ENCODE measurements at places on chromosomes 2 and 18.

GRCh38 chr2:57453945-57454344, 592.7 kb upstream of the VRK2 start:
- DNase-seq = no peak

DNA sequence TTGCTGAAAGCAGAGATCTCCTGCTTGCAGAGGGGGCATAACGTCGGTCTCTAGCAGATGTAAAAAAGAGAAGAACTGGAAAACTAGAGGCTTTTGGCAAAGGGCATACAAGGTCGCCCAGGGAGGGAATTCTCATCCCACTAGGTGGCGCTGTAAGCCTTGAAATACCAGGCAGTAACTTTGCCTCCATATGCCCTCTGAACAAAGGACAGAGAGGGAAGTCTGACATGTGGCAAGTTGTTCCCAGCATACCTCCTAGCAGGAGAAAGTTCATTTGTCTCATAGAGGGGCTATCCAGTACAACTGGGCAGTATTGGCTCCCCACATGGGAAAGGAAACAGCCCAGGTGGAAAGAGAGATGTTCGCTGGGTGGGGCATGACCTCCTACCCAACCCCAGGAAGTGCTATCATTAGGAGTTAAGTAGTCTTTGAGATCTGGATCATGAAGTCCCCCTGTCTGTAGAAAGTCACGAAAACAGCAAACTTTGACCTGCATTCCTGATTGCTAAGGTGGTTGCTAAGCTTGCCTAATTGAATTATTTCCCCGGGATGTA, 39.9 kb downstream of the STK17B start:
- DNase-seq = peak; percentile 22

DNA sequence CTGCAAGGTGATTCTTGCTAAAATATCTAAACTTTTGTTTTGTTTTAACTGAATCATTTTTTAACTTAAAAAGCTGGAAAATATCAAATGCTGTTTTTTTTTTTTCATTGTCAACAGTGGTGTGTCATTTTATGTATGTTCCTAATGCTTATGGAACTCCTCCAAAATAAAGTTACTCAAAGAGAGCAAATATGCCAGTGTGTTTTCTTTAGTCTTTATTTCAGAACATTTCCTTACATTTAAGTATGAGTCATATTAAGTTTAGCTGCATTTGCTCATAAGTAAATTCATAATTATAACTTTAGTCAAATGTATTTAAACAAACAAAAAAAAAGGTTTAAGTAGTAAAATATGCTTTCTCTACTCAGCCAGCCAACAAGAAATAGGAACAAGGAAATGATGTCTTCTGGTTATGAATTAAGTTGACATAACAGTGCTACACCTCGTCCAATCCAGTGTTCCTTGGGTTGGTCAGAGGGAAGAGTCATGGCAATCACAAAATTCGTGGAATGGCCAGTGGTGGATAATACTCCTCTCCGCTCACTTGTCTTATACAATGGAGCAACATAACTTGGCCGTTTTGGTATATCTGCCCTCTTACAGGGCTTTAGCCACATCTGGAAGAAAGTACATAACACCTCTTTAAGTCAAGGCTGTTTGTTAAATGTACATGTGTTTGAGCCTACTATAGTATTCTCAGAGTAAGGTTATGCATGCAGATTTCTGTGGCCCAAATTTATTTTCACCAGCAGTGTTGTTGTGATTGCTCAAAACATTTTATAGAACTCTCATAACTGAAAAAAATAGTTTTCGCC, 80.7 kb downstream of the SLC39A10 start:
- DNase-seq = peak; percentile 87

DNA sequence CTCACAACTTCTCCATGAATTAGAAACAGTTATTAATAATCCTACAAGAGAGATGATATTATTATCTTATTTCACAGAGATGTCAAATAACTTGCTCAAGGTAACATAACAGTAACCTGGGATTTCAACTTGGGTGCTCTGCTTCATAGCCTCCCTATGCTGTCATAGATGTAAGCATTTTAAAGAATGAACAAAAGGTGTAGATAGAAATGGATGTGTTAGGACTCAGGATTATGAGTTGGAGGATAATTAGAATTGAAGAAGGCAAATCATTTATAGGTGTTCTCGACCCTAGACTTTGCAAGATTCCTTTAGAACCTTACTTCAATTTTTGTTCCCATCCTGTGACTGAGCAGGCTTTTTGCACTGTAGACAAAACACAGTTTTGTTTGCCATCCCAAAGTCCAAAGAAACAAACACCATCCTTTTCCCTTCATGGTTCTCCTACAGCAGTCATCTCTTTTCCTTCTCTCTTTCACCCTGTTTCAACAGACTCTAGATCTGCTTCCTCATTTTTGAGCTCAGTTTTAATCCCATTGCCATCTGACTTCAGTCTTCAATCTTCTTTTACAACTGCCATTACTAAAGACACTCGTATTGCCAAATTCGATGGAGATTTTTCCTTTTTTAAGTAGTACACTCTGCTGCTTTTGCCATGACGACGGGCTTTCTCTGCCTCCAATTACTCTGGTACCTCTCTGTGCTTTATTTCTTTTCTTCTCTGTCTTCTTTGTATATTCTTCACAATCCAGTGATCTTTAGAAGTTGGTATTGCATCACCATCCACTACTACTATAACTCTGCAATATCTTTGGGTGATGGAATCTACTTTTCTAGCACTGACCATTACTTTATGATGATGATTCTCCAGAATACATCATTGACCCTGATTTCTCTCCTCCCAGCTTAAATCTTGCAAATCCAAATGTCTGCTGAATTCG, 4.5 kb downstream of the HNMT start:
- DNase-seq = no peak

GRCh38 chr2:24049485-24050021, at the start of gene FKBP1B:
Gene FKBP1B, plus strand, starts transcription at chr2:24049741. Its CDS starts 109 bp downstream, at chr2:24049850.
- DNase-seq = peak; percentile 37

DNA sequence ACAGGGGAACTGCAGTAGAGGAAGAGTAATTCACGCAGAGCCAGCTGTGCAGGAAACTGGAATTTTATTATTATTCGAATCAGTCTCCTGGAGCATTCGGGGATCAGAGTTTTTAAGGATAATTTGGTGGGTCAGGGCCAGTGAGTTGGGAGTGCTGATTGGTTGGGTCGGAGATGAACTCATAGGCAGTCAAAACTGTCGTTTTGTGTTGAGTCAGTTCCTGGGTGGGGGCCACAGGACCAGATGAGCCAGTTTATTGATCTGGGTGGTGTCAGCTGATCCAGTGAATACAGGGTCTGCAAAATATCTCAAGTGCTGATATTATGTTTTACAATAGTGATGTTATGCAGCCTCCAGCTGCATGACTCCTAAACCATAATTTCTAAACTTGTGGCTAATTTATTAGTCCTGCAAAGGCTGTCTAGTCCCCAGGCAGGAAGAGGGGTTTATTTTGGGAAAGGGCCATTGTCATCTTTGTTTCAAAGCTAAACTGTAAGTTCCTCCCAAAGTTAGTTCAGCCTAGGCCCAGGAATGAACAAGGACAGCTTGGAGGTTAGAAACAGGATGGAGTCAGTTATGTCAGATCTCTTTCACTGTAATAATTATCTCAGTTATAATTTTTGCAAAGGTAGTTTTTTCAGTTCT, 67.0 kb downstream of the ASAP2 start:
- no peak for DNase-seq

DNA sequence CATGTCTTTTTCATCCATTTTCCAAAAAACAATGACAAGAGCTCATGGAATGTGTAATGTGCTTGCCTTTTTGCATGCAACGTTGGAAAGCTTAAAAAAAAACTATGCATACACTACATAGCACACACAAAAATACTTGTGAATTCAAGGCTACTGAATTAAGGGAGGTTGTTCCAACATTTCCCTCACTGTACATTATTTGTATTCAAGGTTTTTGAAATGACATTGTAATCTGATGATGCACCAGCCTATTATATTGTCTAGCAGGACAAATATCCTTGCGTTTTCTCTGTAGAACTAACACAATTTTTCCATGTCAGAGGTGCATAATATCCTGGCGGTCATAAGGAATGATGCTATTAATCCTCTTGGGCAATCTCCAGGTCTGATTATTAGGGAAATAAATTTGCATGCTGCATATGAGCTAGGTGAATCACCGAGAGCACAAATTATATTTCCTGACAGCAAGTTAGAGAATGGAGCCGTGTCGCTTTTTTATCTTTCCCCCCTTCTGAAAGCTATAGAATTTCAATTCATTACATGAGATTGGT, 836.9 kb upstream of the FANCL start:
- no peak for DNase-seq

- DNase-seq = no peak
These were observed 11.8 kb downstream of the MAPRE3 start for GRCh38 chr2:26982102-26982742.

Data from fibroblast of skin of scalp (primary cell).